ENCODE measurements at places on chromosomes 3 and 15. TPM values are rescaled to one million over a fixed set of nuclear protein-coding genes. Genes with fewer than 3 reads are reported as not detected.

QRICH1 gene
- 59.1 TPM for total RNA-seq

VPS39 gene
- total RNA-seq: 42.8 TPM

LRRC49 gene
- 23.6 TPM for total RNA-seq

TMEM108 gene
- not detected for total RNA-seq

MB21D2 gene
- total RNA-seq: 5.1 TPM

SLC28A2 gene
- not detected for total RNA-seq

SPG21 gene
- total RNA-seq: 69.7 TPM

SENP8 gene
- total RNA-seq: 1.2 TPM

NR1I2 gene
- total RNA-seq: under 0.01 TPM

SYNPR gene
- total RNA-seq: not detected

NSUN3 gene
- 12.3 TPM for total RNA-seq

TMEM158 gene
- 19.7 TPM for total RNA-seq

CATSPER2 gene
- 1.3 TPM for total RNA-seq

PLCL2 gene
- total RNA-seq: 19.5 TPM

RBP2 gene
- not detected for total RNA-seq

C2CD4B gene
- not detected for total RNA-seq

TRPM1 gene
- total RNA-seq: not detected

CDHR4 gene
- total RNA-seq: 0.43 TPM

PARP9 gene
- total RNA-seq: 26.5 TPM

C3orf70 gene
- 0.34 TPM for total RNA-seq

FSIP1 gene
- 1.5 TPM for total RNA-seq

MAGEL2 gene
- under 0.01 TPM for total RNA-seq

CCRL2 gene
- 0.16 TPM for total RNA-seq

KLHL6 gene
- total RNA-seq: under 0.01 TPM

GATM gene
- total RNA-seq: 0.16 TPM

ZNF148 gene
- total RNA-seq: 23.3 TPM

IQCH gene
- total RNA-seq: 4.8 TPM

STRA6 gene
- total RNA-seq: 0.79 TPM

NCEH1 gene
- total RNA-seq: 6.0 TPM

KIF23 gene
- total RNA-seq: 2.3 TPM

SSUH2 gene
- total RNA-seq: not detected

CEMIP gene
- total RNA-seq: 27.4 TPM

FRMD4B gene
- under 0.01 TPM for total RNA-seq

NTRK3 gene
- total RNA-seq: not detected

ADAMTSL3 gene
- total RNA-seq: 0.32 TPM

LRRIQ4 gene
- total RNA-seq: not detected

PP2D1 gene
- not detected for total RNA-seq

HYAL3 gene
- total RNA-seq: 3.9 TPM

IGSF10 gene
- total RNA-seq: 0.94 TPM

C15orf62 gene
- total RNA-seq: not detected

CCDC51 gene
- total RNA-seq: 43.8 TPM

IQCF5 gene
- not detected for total RNA-seq

CDCP1 gene
- 5.5 TPM for total RNA-seq

GABRB3 gene
- 0.16 TPM for total RNA-seq

CIDEC gene
- total RNA-seq: not detected

Measured in bronchial smooth muscle cell (primary cell).